ENCODE measurements at places on chromosomes 1 and 21.

- DNase-seq: no peak
These were observed 19.2 kb downstream of the RD3 start for GRCh38 chr1:211472724-211473123.

- no peak for DNase-seq
These were observed 158.7 kb upstream of the EDN2 start for GRCh38 chr1:41642922-41643821.

GRCh38 chr1:228919914-228920313 lies 184.6 kb downstream of the RHOU start:
- DNase-seq: no peak

DNA sequence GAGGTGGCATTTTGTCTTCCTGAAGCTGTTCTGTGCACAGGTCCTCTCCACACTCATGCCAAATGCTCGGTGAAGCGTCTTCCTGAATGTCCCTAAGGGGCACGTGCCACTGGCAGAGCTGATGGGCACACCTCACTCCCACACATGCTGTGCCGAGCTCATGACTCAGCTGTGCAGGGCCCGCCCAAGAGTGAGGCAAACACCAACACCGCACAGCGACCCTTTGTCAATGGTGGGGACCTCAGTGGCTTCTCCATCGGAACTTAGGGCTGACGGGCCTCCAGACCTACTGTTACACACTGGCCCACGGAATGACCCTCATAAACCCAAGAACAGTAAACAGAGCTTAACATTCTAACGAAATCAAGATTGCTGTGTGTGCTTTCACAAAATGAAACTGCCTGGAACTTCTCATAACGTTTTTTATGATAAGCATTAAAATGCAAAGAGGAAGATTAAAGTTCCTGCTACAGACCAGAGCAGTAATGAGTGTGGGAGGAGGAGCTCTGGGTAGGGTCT lies 89.3 kb downstream of the SIM2 start:
- no peak for DNase-seq

GRCh38 chr1:171438441-171438840 lies 46.9 kb upstream of the PRRC2C start:
- DNase-seq: no peak

DNA sequence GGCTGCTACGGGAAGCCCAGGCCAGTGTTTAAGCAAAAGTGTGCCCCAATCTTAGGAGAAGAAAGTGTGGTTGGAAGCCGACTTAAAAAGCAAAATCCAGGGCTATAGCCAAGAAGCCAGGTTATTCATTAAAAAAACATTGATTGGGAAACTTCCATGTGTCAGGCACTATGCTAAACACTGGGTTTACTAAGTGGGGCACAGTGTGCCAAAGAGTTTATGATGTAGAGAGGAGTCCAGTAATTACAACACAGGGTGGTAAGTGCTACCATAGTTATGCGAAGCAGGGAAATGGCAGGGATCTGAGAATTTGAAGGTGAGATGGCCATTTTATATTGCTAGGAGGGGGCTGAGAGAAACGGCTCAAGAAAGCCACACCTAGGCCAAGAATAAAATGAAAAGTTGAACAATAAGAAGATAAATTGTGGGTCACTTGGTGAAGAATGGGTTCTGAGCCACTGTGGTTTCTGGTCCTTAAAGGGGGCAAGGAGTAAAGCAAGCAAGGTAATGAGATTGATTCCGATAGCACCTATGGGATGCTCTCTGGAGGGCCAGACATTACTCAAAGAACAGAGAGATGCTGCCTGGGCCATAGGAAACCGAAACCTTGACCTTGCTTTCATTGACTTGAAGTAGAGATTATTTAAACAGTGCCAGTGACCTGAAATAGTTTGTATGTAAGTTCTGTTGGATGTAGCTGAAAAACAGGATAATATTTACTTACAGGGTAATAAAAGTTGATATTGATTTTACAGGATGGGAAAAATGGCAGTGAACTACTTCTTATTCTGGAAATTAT lies 177.8 kb downstream of the GIPC2 start:
- no peak for DNase-seq

DNA sequence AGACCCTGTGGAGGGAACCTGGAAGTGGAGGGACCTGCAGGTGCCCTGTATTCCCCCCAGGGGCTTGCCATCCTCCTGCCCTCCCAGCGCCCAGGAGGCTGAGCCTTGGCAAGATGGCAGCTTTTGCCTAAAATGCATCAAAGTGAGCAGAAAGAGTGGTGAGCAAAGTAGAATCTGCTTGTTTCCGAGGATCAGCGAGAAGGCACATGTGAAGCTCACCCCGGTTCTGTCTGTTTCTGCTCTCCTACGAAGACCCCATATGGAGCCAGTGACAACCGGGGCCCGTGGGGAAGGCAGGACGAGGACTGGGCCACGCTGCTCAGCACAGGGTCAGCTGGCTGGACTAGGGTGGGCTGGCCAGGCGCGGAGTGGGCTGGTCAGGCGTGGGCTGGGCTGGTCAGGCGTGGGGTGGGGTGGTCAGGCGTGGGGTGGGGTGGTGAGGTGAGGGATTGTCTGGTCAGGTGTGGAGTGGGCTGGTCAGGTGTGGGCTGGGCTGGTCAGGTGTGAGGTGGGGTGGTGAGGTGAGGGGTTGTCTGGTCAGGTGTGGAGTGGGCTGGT lies 5.2 kb upstream of the FNDC10 start:
- DNase-seq: no peak

- DNase-seq: peak; percentile 57
These were observed 268.1 kb downstream of the DNM3 start for GRCh38 chr1:172109359-172109758.

GRCh38 chr1:151853411-151853943 lies at the start of gene THEM5:
Gene THEM5, minus strand, starts transcription at chr1:151853712. Its CDS starts 147 bp downstream, at chr1:151853565.
- no peak for DNase-seq

GRCh38 chr21:15127437-15127836 lies 62.6 kb upstream of the NRIP1 start:
- no peak for DNase-seq

GRCh38 chr1:91952187-91952586 lies 3.0 kb downstream of the BRDT start:
- DNase-seq: no peak

DNA sequence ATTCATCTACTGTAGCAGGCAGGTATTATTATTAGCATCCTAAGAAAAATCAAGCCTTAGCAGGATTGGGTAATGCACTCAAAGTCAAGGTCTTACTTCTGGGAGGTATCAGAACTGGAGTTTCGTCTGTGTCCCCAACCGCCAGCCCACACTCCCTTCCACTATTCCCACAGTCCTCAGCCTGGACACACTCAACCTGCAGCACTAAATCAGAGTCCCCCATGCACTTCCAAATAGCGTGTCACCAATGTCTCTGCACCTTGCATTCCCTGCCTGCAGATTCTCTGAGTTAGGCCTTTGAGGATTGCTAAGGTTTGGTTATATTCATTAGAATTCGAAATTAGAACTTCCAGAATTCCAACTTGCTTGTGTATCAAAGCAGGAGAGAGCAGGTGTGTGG lies 3.9 kb downstream of the LYPD8 start:
- DNase-seq: no peak

DNA sequence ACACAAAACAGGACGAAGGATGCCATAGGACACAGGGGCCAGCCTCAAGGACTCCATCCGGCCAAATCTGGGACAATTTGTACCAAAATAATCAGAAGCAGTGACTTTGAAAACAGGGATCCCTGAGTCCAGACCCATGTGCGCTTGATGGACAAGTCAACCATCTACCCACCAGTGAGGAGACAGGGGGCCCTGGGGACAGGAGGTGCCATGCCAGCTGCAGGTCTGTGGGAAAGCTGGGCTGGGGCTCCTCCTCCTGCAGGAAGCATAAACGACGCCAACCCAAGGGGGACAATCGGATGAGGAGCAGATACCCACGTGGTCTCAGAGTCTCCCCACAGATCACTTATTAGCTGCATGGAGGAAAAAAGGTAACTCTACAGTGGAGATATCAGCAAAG lies 50.6 kb downstream of the NPHP4 start:
- DNase-seq: no peak

GRCh38 chr21:16454399-16454798 lies 724.6 kb downstream of the USP25 start:
- DNase-seq: no peak

DNA sequence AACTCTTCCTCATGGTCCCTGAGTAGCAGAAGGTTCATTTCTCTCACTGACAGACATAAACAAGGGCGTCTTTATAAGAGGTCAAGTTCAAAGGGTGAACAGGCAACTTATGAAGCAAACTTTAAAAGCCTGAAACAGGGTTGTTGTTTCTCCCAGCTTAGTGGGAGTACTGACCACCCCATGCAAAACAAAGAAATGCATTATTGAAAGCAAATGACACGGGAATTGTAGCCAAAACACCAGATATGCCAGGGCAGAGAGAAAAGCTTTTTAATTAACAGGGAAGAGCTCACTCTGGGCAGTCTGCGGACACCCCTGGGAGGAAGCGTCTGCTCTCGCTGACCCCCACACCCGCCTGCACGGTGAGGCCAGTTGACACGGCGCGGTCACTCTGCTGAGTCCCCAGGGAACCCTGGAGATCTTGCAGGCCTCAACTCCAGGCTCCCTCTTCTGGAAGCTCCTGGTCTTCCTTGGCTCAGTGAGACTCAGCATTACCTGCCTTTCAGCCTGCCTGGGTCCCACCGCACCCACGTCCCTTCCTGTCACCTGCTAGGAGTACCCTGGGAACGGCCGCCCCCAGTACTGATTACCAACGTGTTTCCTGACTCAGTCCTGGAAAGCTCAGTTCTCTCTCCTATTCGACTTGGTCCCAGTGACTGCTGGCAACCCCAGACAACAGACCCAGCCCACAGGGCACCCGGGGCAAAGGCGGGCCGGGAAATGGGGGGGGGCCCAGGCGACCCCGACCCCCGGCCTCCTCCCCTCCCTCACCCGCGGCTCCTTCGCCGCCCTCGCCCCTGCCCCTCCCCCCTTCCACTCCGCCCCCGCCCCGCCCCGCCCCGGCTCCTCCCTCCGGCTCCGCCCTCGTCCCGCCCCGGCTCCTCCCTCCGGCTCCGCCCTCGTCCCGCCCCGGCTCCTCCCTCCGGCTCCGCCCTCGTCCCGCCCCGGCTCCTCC lies 972 bp downstream of the CFAP410 start:
- DNase-seq: no peak

- DNase-seq: no peak
These were observed 144.2 kb downstream of the DHRS3 start for GRCh38 chr1:12473596-12474362.

DNA sequence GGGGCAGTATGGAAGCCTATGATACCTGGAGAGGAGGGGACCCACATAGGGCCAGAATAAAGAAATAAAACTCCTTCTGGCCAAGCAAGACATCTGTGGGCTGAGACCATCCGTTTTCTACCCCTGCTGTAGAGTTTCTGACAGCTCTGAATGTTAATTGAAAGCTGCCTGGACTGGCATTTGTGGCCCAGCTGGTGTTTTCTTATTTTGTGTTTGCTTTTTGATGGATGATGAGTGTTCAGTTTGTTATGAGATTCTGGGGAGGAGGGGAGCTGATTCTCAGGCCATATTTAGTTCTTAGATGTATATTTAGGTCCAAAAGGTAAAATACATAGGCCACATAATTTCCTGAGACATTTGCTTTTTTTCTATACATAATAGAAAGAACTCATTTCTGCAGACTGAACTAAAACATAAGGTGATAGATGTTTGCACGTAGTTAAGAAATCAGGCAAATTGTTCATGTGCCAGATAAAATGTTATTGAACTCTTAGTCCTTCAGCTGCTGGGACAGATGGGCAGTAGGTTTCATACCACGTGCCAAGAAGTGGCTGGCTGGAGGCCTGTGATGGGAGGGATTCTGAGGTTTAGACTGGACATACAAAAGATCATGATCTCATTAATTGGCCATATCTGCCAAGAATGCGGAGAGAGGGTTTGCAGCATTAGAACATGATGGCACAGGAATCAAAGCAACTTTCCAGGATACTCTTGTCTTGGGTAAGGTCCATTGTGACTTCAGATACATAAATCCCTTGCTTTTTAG lies 54.1 kb downstream of the DSCAM start:
- DNase-seq: no peak

DNA sequence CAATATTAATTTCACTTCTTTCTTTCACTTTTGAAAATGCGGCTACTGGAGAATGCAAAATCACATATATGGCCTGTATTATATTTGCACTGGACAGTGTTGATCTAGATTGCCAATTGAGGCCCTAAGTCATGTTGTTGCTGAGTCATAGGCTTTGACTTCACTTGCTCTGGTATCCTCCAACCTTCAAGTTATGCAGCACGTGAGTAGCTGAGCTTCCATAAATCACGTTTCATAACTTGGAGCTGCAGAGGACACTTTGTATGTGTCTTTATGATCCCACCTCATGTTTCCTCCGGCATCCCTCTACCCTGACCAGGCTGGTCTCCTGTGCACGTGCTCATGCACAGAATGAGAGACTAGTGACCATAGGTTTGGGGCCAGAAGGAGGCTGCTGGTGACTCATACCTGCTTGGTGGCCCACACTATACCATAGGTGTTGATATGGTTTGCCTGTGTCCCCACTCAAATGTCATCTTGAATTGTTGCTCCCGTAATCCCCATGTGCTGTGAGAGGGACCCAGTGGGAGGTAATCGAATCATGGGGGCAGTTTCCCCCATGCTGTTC lies 103.0 kb upstream of the TSPAN2 start:
- DNase-seq: no peak

DNA sequence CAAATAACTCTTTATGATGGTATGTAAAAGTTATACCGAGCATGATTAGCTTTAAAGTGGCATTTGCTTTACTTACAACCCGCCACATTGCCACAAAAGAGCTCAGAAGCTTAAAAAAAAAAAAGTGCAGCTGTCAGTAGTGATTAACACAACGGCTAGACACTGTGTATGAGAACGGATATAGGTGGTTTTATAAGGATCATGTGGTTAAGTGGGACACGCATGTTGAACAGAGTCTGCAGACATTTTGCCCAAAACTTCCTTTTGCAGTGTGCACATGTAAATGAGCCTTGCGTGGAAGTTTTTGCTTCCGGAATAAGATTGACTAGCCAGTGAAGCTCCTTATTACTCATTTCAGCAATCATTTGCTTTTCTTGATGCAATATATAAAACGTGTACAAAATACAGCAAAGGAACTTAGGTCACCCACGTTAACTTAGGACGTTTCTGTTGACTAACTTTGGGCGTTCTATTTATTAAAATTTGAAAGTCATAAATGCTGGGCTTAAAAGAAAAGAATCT lies 58.7 kb upstream of the RGS1 start:
- DNase-seq: peak; percentile 88

DNA sequence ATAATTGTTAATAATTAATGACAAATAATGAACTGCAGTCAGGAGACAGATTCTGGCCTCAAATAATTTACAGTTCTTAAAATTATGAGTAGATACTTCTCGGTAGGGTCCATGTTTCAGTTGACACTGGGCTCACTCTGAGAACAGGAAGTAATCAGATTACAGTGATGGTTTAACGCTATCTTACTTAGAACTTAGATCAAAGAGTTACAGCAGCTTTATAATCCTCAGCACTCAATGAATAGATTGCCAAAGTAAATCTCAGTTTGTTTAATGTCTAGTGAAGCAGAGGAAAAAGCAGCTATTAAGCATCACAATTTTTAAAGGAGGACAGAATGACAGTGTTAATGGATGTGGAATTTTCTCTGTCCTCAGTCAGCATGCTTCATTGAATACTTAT lies 79.6 kb downstream of the PDE4B start:
- DNase-seq: no peak
